ENCODE measurements at places on chromosomes 12 and 14. TPM values are rescaled to one million over a fixed set of nuclear protein-coding genes. Genes with fewer than 3 reads are reported as not detected.

- DNase-seq, result peak; percentile 68
Measured at GRCh38 chr12:16076557-16076956, 165.4 kb downstream of the DERA start.

DNA sequence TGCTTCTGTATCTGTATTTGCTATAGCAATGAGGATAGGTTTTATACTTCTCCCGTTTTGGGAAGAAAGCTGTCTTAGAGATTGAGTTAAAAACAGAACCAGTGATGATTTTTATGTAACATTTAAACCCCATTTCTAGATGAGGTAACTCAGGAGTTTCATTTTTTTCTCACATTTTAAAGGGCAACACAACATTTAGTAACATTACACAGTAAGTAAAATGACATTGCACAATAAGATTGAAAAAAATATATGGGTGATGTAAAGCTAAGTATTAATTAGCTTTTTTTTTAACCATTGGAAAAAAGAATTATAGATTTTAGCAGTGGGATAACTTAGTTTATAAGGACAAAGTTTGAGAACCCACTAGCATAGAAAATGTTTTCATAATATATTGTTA lies 25.2 kb upstream of the SCFD1 start:
- DNase-seq, result no peak

DNA sequence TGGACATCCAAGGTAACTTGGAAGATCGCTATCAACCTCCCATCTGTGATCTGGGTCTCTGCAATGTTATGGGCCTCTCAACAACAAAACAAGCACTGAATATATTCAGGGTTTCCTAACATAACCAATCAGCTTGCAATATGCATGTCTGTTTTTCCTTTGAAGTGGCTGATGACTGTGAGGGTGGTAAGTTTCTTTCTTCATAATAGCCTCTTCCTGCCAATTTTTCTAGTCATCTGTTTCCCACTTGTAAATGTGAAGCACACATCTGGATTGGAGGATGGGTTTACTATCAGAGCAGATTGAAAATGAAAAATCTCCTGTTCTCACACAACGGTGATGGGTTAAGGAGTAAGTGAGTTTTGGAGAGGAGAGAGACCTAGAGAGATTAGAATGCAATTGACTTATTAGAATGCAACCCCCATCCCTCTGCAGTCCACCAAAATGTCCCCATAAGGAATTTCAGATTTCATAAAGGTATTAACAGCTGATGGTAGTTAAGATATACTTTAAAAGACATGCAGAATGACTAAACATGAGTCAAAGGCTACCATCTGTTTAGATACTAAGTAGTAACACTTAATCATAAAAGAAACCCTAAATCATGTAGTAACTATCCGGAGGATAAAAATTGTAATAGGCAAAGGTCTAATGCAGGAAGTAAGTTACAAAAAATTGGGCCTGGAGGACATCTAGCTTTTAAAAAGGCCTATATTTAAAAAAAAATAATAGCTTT lies 58.4 kb upstream of the SAV1 start:
- DNase-seq, result peak; percentile 73

DNA sequence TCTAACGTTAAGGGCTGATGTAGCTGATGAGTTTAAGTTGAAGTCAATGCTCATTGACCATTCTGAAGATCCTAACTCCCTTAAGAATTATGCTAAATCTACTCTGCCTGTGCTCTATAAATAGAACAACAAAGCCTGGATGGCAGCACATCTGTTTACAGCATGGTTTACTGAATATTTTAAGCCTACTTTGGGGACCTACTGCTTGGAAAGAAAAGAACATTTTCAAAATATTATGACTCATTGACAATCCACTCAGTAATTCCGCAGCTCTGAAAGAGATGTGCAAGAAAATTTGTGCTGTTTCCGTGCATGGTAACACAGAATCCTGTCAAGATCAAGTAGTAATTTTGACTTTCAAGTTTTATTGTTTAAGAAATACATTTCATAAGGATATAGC lies 35.0 kb upstream of the NAV3 start:
- DNase-seq, result peak; percentile 61

DNA sequence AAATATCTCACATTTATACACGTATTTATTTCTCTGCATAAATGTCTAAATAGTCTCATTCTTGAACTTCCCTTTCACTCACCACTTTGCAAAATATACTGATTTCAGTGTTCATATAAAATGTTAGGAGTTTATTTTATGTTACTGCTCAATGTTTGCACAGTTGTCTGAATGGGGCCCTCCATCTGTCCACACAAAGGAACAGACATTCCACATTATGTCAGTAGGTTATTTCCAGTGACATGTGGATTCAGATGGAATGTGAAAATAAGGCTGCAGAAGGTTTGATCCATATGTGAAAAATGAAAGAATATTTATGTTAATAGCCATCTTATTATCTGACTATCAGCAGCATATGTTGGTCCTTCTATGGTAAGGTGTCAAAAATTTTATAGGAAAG lies 994.4 kb upstream of the SEL1L start:
- DNase-seq, result no peak

DNA sequence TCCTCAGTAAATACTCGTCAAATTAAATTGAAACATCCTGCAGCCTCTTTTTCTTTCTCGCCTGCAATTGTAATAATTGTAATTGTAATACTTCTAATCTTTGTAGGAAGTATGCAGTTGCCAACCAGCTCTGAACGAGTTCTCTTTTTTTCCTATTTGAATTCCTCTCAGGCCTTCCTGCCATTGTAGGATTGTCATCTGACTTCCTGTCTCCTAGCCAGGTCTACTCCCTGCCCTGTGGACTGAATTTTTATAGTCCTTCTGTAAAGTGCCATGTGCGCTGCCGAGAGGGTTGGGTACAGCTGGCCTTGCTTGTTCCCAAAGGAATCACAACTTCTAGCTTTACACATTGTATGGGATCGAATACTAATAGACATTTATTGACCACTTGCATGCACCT lies 183.3 kb downstream of the SSPN start:
- DNase-seq, result no peak

DNA sequence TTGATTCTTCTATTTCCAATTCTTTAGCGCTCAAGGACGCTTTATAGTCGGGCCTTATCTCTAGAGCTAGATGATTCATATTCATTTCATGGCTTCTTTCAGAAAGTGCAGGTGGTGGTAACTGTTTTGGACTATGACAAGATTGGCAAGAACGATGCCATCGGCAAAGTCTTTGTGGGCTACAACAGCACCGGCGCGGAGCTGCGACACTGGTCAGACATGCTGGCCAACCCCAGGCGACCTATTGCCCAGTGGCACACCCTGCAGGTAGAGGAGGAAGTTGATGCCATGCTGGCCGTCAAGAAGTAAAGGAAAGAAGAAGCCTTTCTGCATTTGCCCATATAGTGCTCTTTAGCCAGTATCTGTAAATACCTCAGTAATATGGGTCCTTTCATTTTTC lies 241.9 kb downstream of the PAWR start:
- DNase-seq, result no peak

GRCh38 chr12:75317784-75318183 lies 12.3 kb downstream of the CAPS2 start:
- DNase-seq, result no peak

The PARP11 gene
- total RNA-seq, result 5.5 TPM

The KLRC3 gene
- not detected for total RNA-seq
